ENCODE measurements at places on chromosomes 16 and 17.

DNA sequence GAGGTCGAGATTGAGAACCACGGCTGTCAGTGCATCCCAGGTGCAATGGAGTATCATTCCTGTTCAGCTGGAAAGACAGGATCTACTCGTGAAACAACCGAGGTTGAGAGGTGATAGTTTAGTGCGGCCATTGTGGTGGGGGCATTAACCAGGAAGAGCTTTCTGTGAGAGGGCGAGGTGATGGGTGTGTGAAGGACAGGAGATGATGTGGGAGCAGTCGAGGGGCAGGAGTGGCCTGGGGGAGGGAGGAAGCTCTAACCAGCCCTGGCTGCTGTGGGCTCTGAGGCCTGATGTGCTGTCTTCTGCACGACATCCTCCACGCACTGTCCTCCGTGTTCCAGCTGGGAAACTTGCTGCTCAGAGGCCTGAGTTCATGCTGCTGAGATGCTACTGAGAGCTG, 22.0 kb downstream of the GOSR2 start:
- DNase-seq = no peak

DNA sequence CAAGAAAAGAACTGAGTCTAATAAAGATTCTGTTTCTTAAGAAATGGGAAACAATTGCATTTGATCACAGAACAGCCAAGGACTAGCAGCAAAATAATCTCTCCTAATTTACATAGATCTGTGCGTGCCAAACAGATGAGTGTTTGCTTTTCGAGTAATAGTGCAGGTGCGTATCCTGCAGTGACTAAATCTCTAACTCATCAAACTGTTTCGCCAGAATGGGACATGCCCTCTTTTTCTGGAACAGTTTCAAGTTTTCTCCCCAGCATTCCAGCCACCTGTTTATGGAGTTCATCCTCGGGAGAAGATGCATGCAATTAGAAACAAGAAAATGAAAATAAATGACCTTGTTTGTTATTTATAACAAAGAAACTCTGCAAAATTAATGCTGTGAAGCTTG, 5.7 kb upstream of the TOX3 start:
- DNase-seq = no peak

GRCh38 chr17:45893725-45894021, 681 bp upstream of the MAPT start:
- no peak for DNase-seq

GRCh38 chr16:58492066-58492465, 7.9 kb upstream of the NDRG4 start:
- no peak for DNase-seq

- DNase-seq = peak; percentile 73
Observed at GRCh38 chr17:39652587-39653315, 12.4 kb upstream of the TCAP start.
